NCI-H1417 treated with DMSO at 0.1 percent for 48 hours (cell line): ENCODE measurements at places on chromosomes 16 and 17.

- DNase-seq: no peak
Measured at GRCh38 chr17:41919165-41919817, 540 bp upstream of the ACLY start.

- no peak for DNase-seq
Measured at GRCh38 chr16:53219795-53220454, 165.1 kb downstream of the CHD9 start.

DNA sequence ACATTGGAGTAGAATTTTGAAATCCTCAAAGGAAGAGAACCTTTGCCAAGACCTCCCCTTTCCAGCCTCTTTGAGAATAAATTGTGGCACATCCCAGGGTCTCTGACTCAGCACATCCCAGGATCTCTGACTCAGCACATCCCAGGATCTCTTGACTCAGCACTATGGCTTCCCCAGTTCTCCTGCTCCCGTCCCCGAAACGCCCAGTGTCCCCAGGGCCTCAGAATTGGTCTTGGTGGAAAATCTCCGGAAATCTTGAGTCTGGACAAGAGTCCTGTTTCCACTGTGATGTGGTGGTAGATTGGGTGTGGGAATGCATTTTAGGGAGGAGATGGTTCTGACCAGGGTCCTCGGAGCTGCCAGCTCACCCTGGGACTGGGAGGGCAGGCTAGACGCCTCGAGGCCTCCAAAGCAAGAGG lies 19.2 kb downstream of the PLXDC1 start:
- no peak for DNase-seq

DNA sequence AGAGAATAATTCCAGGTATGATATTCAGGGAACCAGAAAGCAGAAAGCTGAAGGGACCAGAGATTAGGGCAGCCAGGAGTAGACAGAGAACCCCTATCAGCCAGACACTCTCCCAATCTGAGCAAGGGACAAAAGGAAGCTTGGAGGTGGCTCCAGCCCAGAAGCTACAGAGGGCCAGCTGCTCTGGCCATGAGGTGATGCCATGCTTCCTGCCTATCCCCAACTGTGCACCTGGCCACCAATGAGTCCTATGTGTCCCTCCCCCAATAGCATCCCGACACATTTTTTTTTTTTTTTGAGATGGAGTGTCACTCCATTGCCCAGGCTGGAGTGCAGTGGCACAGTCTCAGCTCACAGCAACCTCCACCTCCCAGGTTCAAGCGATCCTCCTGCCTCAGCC lies 30.0 kb downstream of the NSMCE1 start:
- DNase-seq: no peak

GRCh38 chr17:11074451-11074850 lies 166.6 kb upstream of the SHISA6 start:
- no peak for DNase-seq

GRCh38 chr17:18187226-18187625 lies 3.6 kb downstream of the ALKBH5 start:
- no peak for DNase-seq

DNA sequence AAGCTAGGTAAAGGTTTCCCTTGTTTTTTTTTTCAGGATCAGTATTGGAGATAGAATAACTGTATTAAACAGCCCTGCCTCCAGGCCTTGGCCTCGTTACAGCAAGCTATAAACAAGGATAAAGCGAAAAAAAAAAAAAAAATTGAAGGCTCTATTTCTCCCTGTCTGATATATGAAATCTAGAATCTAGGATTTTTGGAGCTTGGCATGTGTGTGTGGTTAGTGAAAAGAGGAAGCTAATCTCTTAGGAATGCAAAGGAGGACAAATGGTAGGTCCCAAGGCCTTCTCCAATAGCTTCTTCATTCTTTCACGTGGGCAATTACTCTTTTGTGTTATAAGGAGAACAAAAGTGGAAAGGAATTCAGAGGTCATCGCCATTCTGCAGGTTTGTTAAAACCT lies 470.3 kb downstream of the TMEM114 start:
- no peak for DNase-seq

DNA sequence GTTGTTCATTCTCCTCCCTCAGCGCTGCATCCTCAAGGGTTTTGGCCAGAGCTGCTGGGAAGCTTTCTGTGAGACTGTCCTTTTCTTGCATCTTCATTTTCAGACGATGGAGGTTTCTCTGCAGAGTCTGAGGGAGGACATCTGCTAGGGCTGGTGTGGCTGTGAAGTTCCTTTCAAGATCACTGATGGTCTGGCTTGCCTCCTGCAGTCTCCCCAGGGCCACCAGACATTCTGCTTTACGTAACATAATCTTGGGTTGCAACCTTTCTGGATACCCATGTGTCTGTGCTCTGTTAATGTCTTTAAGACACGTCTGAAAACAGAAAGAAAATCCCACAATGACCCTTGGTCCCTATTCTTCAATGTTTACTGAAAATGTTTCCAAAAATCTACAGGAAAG lies 29.0 kb downstream of the SMYD4 start:
- no peak for DNase-seq

DNA sequence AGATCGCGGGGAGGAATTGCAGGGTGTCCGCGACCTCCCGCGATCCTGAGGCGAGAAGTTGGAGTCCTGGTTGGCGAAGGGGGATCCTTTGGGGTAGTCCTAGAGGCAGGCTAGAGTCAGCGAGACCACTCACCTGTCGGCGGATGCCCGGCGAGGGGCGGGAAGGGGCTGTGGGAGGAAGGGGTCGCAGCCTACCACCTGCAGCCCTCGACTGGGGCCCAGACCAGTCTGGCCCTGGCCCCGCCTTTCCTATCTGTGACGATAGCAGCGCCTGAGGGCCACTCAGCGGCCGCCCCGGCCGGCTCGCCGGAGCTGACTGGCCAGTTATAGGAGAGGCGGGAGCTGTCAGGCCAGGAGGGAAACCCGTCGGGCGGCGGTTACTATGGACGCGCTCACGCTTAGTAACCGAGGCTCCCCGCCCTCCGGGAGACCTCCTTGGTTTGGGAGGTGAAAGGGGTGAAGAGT lies at the start of gene TEKT3:
TEKT3 (minus strand) TSS at position 213 of the 465 bp plus-strand sequence. CDS start 10,012 bp downstream, outside the sequence.
- DNase-seq: no peak

GRCh38 chr16:28837672-28838557 lies 8.2 kb downstream of the TUFM start:
- DNase-seq: no peak

DNA sequence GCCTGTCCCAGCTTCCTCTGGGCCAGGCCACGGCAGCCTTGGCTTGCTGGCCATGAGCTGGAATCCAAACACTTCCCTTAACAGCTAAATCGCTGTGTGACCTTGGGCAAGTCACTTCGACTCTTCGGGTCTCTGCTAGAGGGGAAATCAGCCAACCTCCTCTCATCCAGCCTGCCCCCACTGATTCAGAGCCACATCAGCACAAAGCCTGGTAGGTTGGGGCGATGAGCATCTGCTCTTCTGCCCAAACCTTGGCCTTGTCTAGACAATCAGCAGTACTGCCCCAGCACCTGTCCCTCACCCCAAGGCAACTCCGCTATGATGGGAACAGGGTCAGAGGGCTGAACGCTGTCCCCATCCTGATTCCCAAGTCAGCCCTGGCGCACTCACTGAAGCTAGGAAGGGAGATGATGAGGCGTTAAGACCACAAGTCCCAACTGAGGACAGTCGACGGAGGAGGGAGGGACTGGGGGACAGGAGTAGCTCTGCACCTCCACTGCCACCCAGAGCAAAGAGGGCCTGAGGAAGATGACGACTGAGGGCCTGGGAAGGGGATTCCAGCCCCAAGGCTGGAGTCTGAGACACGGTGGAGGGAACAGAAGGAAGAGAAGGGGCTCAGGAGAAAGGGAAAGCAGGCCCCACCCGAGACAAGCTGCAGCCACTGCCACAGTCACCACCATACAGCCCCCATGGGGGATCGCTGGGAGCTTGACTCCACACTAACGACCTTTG lies 1.3 kb downstream of the CLUH start:
- no peak for DNase-seq

DNA sequence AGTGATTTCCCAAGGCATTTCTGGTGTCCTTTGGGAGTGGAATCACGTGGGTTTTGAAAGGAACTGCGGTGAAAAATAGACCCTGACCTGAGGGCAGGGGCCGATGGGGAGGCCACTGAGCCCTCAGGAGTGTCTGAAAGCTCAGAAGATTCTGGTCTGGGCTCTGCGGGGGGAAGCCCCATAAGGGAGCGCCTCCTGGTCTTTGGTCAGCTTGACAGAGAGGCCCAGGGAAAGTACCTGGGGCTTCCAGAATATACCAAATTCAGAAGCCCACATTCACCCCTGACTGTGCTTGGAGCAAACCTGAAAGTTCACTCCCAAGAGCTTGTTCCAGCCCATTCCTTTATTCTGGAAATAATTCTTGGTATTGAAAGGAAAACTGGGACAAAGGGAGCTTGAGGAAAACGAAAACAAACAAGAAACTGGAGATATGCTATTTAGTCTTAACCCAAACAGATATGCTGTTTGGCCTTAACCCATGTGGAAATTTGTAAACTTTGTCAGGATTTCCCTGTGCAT lies 23.2 kb upstream of the NAGLU start:
- no peak for DNase-seq

GRCh38 chr16:8674413-8675022 lies at the start of gene ABAT:
Gene ABAT, plus strand, starts transcription at chr16:8674617. Its CDS starts 61,123 bp downstream, at chr16:8735740.
- peak; percentile 7 for DNase-seq

GRCh38 chr17:67944035-67944434 lies 52.2 kb downstream of the C17orf58 start:
- DNase-seq: no peak

- no peak for DNase-seq
Measured at GRCh38 chr16:25411396-25412081, 153.9 kb upstream of the ZKSCAN2 start.

- no peak for DNase-seq
Measured at GRCh38 chr16:86510465-86511261, at the start of gene FOXF1. Gene FOXF1, plus strand, starts transcription at chr16:86510527. Its CDS starts 43 bp downstream, at chr16:86510570.

DNA sequence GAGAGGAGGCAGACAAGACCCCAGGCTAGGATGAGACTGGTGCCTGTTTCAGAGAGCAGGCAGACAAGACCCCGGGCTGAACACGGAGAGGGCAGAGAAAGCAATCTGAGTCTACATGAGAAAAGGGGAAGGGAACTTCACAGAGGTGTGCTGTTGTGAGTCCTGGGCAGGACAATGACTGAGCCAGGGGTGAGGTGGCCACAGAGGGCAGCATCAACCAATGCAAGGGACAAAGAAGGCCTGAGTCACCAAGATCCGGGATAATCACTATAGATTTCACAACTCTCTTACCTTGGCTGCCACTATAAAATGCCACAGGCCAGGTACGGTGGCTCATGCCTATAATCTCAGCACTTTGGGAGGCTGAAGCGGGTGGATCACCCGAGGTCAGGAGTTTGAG lies 89.0 kb downstream of the SLC39A11 start:
- no peak for DNase-seq

DNA sequence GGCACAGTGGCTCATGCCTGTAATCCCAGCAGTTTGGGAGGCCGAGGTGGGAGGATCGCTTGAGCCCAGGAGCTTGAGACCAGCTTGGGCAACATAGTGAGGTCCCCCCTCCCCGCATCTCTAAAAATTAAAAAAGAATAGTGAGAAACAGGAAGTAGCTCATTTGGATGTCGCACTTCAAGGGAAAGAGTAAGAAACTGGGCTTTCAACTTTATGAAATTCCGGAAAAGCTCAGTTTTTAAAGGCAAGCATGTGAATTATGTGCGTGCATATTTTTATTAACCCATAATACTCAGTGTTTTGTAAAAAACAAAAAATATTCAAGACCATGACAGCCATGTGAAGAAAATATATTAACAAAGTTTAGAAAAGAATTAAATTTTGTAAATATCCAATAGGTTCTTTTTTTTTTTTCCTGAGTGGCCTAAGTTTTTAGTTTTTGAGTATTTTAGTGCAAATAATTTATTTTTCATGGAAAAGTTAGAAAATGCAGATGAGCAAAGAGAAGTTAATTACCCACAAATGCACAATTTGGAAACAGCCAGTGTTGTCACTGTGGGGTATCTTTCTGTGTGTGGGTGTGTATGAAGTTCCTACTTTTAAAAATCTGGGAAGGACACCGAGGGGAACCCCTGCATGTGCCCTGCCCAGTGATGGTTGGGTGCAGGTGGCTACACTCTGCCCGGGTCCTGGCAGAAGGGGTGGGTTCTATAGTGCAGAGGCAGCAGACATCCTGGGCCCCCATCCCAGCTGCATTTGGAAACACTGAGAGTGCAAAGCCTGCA lies 40.0 kb downstream of the CIBAR2 start:
- no peak for DNase-seq

DNA sequence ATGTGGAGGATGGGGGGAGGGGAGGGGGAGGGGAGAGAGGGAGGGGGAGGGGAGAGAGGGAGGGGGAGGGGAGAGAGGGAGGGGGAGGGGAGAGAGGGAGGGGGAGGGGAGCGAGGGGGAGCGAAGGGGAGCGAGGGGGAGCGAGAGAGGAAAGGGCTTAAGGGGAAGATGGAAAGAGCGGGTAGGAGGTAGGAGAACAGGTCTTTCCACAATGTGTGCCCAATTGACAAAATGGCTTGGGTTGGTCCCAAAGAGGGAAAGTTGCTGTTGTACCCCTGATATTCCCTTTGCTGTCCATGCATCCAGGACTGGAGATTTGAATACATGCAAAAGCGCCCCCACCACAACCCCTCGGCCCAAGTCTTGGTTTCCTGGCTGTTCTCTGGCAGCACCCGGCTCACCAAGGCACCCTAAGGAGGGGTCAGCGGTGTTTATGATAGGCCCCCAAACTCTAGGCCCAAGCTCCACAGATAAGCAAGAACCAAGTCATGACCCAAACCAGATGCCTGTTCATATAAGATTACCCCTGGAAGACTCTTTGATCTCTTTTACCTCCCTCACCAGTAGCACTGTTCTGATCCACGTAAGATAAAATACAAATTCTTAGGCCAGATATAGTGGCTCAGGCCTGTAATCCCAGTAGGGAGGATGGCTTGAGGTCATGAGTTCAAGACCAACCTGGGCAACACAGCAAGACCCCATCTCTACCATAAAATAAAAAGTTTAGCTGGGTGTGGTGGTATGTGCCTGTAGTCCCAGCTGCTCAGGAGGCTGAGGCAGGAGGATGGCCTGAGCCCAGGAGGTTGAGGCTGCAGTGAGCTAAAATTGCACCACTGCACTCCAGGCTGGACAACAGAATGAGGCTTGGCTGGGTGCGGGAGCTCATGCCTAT lies 119.6 kb downstream of the ZFHX3 start:
- DNase-seq: no peak

- no peak for DNase-seq
Measured at GRCh38 chr17:22703204-22703603, 1010.9 kb downstream of the KCNJ18 start.

DNA sequence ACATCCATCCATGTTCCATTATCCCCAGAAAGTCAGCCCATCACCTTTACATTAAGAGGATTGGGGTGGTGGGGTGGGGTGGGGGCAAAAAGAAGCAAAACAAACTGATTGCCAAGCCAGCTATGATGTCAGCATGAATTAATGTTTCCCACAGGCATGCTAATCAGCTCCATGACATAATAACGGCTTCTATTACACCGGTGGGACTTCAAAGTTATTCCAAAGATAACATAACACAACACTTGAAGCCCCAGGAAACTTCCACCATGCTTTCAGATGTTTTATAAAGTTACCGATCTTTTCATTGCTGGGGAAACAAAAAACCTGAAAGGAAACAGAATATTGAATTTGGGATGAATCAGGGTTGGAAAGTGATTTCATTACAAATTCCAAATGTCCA lies 155.9 kb upstream of the IRX5 start:
- no peak for DNase-seq

- DNase-seq: no peak
Measured at GRCh38 chr16:55532227-55532626, 23.4 kb downstream of the LPCAT2 start.

- DNase-seq: no peak
Measured at GRCh38 chr16:56936491-56936890, 4.5 kb downstream of the HERPUD1 start.

- no peak for DNase-seq
Measured at GRCh38 chr17:7560172-7561027, 1.3 kb upstream of the SENP3 start.

GRCh38 chr17:34299956-34300577 lies 14.5 kb downstream of the CCL11 start:
- DNase-seq: no peak
